ENCODE measurements at places on chromosomes 11 and 22. TPM values are rescaled to one million over a fixed set of nuclear protein-coding genes. Genes with fewer than 3 reads are reported as not detected.

GRCh38 chr11:75557666-75558494 is 4.2 kb upstream of the SERPINH1 start:
- H3K27me3 ChIP-seq: no peaks in the 10 kb centered on the region
- peaks cover 7% of the 10 kb centered on the region for H3K36me3 ChIP-seq
- DNase-seq: no peak
- peaks cover 8% of the 10 kb centered on the region for H3K4me1 ChIP-seq

- no peak overlapping the region for H3K27ac ChIP-seq
- H3K36me3 ChIP-seq: no peaks in the 10 kb centered on the region
- DNase-seq: no peak
- no peaks in the 10 kb centered on the region for H3K27me3 ChIP-seq
- H3K4me1 ChIP-seq: no peaks in the 10 kb centered on the region
Measured at GRCh38 chr11:56331861-56332491, 13.9 kb upstream of the OR8K1 start.

DNA sequence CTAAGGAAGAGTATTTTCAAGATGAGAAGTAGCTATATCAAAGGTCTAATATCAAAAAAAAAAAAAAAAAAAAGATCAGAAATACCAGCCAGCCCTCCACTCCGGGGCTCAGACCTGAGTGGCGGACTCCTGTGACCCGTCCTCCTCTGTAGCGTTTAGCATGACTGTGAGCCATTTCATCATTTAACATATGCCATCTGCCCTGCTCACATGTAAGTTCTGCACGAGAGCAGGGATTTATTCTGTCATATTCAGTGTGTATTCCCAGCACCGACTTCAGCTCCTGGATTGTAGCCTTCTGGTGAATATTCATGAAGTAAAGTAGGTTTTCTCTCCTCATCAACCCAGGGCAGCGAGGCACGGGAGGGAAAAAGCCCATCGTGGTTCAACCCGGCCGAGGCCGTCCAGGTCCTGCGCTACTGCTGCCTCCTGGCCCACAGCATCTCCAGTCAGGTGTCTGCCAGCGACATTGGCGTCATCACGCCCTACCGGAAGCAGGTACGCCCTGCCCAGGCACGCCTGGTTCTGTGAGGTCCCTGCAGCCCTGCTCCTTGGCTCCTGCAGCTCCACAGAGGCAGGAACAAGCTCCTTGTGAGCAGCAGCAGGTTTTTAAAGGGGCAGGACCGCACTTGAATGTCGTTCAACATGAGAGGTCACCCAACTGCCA is 12.7 kb upstream of the PANX2 start:
- H3K4me3 ChIP-seq: no peak overlapping the region
- no peak for DNase-seq
- no peaks in the 10 kb centered on the region for H3K36me3 ChIP-seq
- no peaks in the 10 kb centered on the region for H3K27me3 ChIP-seq
- H3K27ac ChIP-seq: no peak overlapping the region
- H3K4me1 ChIP-seq: no peaks in the 10 kb centered on the region

The MS4A3 gene
- total RNA-seq: not detected
